ENCODE measurements at places on chromosomes 5 and 9. TPM values are rescaled to one million over a fixed set of nuclear protein-coding genes. Genes with fewer than 3 reads are reported as not detected.

Gene PCDHB4
- total RNA-seq = not detected

DNA sequence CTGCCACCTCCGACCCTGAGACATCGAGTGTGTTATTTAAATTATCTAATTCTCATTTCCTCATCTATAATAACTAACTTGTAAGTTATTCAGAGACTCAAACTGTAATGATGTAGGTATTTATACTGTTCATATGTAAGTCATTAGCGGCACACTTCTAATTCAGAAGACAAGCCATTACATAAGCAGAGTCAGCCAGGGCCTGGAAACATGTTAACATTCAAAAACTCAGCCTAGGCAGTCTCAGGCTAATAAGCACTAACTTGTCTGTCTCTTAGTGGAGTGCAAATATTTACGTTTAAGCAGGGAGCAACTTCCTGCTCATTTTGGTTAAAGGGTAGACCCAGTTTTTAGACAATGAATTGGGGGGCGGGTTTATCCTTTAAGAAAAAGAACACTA lies 598.4 kb downstream of the ACTL7B start:
- no peak for DNase-seq

DNA sequence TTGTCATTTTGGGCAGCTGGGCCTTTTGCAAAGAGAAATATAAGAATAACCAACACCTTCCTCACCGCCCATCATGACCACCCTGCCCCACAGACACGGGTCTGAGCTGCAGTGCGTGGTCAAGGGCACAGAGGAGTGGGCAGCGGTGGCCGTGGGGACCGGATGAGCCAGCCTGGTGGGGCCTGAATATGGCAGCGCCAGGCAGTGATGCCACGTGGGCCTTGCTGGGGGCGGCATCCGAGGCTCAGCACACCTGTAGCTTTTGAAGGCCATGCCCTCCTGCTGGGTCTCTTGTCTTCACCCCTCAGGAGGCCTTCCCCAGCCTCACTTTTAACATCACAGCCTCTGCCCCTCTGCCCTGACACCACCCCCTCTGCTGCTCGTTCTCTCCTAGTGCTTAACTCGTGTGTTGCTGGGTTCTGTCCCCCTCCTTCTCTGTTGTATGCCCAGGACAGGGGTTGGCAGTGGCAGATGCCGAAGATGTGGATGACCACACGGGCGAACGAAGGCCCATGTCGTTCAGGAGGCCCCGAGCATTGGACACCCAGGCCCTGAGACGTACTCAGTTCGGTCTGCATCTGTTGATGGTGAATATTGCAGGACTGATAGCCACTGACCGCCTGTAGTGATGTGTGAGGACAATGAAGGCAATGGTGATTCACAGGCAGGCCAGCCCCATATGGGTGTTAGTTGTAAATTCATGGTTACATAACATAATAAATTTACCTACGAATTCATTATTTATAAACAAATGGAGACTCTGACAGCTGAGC lies 46.0 kb downstream of the AHRR start:
- no peak for DNase-seq

GRCh38 chr9:136042541-136042940 lies 52.5 kb downstream of the NACC2 start:
- DNase-seq = no peak

DNA sequence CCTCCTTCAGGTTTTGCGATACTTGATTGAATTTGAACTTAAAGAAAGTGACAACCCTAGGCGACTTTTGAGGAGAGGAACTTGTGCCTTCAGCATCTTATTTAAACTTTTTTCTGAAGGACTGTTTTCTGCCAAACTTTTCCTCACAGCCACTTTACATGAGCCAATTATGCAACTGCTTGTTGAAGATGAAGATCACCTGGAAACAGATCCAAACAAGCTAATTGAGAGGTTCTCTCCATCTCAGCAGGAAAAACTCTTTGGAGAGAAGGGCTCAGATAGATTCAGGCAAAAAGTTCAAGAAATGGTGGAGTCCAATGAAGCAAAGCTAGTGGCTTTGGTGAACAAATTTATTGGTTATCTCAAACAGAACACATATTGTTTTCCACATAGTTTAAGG lies 40.6 kb downstream of the GAPVD1 start:
- DNase-seq = no peak

DNA sequence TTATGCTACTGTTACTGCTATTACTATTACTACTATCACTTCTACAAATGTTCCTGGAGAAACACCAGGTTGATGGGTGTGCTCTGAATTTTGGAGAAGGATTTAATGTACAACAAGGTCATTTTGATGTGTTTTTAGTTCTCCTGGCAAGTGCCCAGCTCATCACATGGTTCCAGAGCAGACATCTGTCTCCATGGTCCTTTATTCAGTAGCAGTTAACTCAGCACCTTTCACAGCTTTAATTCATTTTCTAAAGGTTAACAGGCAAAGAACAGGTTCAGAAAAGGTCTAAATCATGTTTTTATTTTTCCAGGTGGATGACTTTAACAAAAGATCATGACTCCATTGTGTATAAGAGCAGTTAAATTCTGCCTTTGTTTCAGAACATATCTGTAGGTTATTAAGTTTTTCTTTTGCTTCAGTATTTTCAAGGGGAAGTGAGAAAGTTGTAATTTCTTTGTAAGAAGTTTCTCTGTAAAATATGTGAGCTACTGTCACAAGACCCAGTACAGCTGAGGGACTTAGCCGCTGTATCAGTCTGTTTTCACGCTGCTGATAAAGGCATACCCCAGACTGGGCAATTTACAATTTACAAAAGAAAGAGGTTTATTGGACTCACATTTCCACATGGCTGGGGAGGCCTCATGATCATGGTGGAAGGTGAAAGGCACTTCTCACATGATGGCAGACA lies 41.9 kb downstream of the MTRR start:
- DNase-seq = no peak

Data from T-cell (primary cell).